ENCODE measurements at places on chromosomes 3 and 15. TPM values are rescaled to one million over a fixed set of nuclear protein-coding genes. Genes with fewer than 3 reads are reported as not detected.

- H3K4me1 ChIP-seq, result no peaks in the 10 kb centered on the region
- no peaks in the 10 kb centered on the region for H3K36me3 ChIP-seq
- no peak overlapping the region for H3K4me3 ChIP-seq
- no peak for DNase-seq
- H3K27me3 ChIP-seq, result no peaks in the 10 kb centered on the region
- H3K27ac ChIP-seq, result no peak overlapping the region
Measured at GRCh38 chr3:182500289-182500688, 293.0 kb upstream of the ATP11B start.

Gene SEMA3F
- 65.6 TPM for total RNA-seq

Gene BCHE
- total RNA-seq, result 6.8 TPM

- H3K4me3 ChIP-seq, result no peak overlapping the region
- H3K27ac ChIP-seq, result no peak overlapping the region
- H3K36me3 ChIP-seq, result peaks cover 11% of the 10 kb centered on the region
- no peaks in the 10 kb centered on the region for H3K4me1 ChIP-seq
- no peaks in the 10 kb centered on the region for H3K27me3 ChIP-seq
- no peak for DNase-seq
Measured at GRCh38 chr3:128266453-128266852, 113.2 kb downstream of the EEFSEC start.

Gene INTS14
- total RNA-seq, result 32.0 TPM

Gene MORC1
- not detected for total RNA-seq

- peaks cover 38% of the 10 kb centered on the region for H3K4me1 ChIP-seq
- H3K27ac ChIP-seq, result peak overlapping the region; percentile 31
- peaks cover 41% of the 10 kb centered on the region for H3K36me3 ChIP-seq
- H3K27me3 ChIP-seq, result no peaks in the 10 kb centered on the region
Measured at GRCh38 chr15:52657338-52657737, 21.9 kb downstream of the ATOSA start.

Gene CACNA2D2
- total RNA-seq, result 119 TPM

Gene WDR82
- 61.9 TPM for total RNA-seq

- DNase-seq, result no peak
- H3K27ac ChIP-seq, result no peak overlapping the region
- no peak overlapping the region for H3K4me3 ChIP-seq
- H3K27me3 ChIP-seq, result no peaks in the 10 kb centered on the region
- H3K36me3 ChIP-seq, result peaks cover 16% of the 10 kb centered on the region
Measured at GRCh38 chr3:179196098-179196497, 47.9 kb downstream of the PIK3CA start.

DNA sequence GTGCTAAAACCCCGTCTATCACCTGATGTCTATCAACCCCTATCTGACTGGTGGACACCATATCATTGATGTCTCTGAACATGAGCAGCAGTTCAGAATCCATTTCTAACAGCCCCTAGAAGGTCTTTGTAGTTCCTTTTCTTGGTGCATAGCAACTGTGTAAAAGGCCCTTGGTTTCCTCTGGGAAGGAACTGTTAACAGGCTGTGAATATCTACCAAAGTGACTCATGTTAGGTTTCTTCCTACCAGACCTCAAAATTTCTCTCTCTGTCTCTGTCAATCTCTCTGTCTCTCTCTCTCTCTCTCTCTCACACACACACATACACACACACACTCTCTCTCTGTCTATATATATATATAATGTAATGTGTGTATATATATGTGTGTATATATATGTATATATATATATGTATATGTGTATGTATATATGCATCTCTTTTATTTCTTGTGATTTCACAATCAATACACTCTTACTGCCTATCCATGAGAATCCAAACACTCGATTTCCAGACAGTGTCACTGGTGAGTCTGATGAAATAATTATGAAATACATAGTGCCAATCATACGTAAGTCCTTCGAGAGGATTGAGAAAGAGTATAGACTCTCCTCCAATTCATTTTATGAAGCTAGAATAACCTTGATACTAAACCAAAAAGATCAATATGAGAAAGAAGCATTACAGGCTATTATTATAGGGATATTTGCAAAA, 335.9 kb upstream of the SLCO3A1 start:
- no peaks in the 10 kb centered on the region for H3K4me1 ChIP-seq
- H3K27ac ChIP-seq, result no peak overlapping the region
- H3K36me3 ChIP-seq, result no peaks in the 10 kb centered on the region
- no peak for DNase-seq
- no peak overlapping the region for H3K4me3 ChIP-seq

Gene CCDC54
- not detected for total RNA-seq

Gene STIMATE
- total RNA-seq, result 34.7 TPM

DNA sequence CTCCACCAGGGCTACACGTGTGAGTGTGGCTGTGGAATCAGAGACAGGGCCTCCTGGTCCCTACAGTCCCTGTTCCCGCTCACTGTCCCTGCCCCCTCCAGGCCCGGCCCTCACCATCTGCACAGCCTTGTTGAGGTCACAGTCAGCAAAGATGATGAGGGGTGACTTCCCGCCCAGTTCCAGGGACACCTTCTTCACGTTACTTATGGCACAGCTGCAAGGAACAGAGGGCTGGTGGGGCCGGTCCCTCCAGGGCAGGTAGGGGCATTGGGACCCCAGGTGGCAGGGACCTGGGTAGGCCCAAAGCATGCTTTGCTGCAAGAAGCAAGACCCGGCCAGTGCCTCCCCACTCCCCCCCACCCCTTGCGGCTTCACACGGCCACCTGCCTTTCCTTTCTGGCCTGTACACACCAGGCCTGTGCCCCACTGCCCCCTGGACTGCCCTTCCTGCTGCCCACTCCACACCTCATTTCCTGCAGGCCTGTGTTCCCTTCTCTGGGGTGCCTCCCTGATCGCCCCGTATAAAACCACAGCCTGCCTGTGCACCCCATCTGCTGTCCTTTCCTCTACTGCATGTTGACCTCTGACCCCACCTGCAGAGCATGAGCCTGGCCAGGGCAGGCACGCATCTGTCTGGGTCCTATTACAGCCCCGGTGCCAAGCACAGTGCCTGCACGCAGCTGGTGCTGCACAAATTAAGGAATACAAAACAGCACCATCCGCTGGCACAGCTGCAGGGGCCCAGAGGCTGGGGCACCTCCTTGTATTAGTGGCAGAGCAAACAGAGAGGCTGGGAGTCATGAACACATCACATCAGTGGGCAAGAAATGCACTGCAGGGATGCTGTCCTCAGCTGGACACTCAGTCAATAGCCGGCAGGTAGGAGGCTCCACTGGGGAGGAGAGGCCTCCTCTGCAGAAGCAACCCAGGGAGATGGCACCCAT, 30.8 kb upstream of the SLC41A3 start:
- no peaks in the 10 kb centered on the region for H3K4me1 ChIP-seq
- no peak for DNase-seq
- no peak overlapping the region for H3K27ac ChIP-seq
- no peaks in the 10 kb centered on the region for H3K36me3 ChIP-seq
- no peaks in the 10 kb centered on the region for H3K27me3 ChIP-seq
- no peak overlapping the region for H3K4me3 ChIP-seq

GRCh38 chr15:88166082-88166993, 90.2 kb downstream of the NTRK3 start:
- DNase-seq, result no peak
- H3K27me3 ChIP-seq, result no peaks in the 10 kb centered on the region
- no peak overlapping the region for H3K4me3 ChIP-seq

DNA sequence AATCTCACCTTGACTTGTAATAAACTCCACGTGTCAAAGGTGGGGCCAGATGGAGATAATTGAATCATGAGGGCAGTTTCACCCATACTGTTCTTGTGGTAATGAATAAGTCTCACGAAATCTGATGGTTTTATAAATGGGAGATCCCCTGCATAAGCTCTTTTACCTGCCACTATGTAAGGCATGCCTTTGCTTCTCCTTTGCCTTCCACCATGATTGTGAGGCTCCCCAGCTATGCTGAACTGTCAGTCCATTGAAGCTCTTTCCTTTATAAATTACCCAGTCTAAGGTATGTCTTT, 45.5 kb downstream of the SUCNR1 start:
- no peak overlapping the region for H3K4me3 ChIP-seq
- H3K27me3 ChIP-seq, result no peaks in the 10 kb centered on the region
- no peaks in the 10 kb centered on the region for H3K4me1 ChIP-seq
- H3K27ac ChIP-seq, result no peak overlapping the region
- no peaks in the 10 kb centered on the region for H3K36me3 ChIP-seq

Gene GLDN
- 21.8 TPM for total RNA-seq

DNA sequence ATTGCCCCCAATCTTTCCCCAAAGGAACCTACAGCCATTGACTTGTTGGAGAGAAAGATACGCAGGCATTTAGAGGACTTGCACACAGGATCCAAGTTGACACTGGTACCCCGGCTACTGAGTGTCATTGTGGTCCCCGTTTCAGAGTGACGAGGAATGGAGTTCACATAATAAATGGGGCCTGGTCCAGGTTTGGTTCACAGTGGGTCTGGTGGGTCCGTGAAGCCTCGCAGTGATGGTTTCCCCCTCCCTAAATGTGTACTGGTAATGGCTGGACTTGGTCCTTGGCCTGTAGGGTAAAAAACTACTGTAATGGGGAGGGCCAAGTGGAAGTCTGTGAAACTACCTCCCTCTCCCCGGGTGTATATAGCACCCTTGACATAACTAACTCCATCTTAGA, 232.1 kb upstream of the LYSMD4 start:
- no peak overlapping the region for H3K27ac ChIP-seq
- no peak overlapping the region for H3K4me3 ChIP-seq
- H3K27me3 ChIP-seq, result no peaks in the 10 kb centered on the region
- H3K4me1 ChIP-seq, result no peaks in the 10 kb centered on the region
- no peaks in the 10 kb centered on the region for H3K36me3 ChIP-seq

DNA sequence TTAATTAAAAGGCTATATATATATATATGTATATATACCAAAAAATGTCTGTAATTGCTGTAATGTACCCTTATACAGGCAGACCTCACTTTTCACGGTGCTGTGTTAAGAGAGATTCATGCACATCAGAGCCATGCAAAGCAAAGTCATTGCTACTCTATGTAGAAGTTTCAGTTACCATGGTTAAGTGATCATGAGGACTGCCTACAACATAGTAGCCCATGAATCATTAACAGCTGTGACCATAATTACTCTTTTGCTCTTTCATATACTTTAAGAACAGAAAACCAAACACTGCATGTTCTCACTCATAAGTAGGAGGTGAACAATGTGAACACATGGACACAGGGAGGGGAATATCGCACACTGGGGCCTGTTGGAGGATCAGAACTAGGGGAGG, 225.3 kb upstream of the EPHA3 start:
- no peaks in the 10 kb centered on the region for H3K36me3 ChIP-seq
- H3K4me1 ChIP-seq, result no peaks in the 10 kb centered on the region
- no peak overlapping the region for H3K4me3 ChIP-seq

Gene GOLGA8Q
- total RNA-seq, result 2.3 TPM

Gene PROK2
- 4.1 TPM for total RNA-seq

DNA sequence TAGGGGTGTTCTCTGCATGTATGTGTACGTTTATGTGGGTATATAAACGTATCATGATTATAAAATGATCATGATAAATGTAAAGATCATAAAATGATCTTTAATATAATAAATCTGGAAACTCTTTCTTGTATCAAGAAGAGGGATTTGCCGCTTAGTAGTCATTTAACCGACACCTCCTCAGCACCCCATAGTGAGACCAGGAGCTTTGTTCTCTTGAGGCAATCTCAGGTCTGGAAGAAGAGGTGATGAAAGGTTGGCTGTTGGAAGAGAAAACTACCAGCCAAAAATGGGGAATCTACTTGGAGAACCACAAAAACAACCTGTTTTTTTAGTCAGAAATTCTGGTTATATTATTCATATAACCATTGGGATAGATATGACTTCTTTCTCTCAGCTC, 38.7 kb downstream of the TGFBR2 start:
- H3K4me1 ChIP-seq, result peaks cover 97% of the 10 kb centered on the region
- H3K27me3 ChIP-seq, result no peaks in the 10 kb centered on the region
- H3K36me3 ChIP-seq, result peaks cover 55% of the 10 kb centered on the region
- no peak overlapping the region for H3K27ac ChIP-seq
- no peak for DNase-seq

DNA sequence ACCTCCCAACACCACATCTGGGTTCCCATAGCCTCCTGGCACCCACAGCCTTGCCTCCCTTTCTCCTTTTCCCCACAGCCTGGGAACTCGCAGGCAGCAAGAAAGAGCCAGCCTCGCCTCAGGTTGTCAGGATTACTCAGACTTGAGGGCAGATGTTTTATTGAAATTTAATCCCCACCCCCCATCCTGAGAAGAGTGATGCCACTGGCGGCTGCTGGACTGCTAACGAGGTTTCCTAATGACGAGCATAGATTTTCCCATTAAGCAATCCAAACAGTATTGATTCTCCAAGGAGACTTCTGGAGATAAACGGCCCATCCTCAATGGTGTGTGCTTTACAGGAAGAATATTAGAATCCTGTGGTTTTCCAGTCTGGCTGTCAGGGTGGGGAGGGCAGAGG, 13.7 kb downstream of the SHF start:
- no peak overlapping the region for H3K4me3 ChIP-seq
- no peaks in the 10 kb centered on the region for H3K36me3 ChIP-seq
- no peaks in the 10 kb centered on the region for H3K4me1 ChIP-seq
- DNase-seq, result no peak
- no peaks in the 10 kb centered on the region for H3K27me3 ChIP-seq

DNA sequence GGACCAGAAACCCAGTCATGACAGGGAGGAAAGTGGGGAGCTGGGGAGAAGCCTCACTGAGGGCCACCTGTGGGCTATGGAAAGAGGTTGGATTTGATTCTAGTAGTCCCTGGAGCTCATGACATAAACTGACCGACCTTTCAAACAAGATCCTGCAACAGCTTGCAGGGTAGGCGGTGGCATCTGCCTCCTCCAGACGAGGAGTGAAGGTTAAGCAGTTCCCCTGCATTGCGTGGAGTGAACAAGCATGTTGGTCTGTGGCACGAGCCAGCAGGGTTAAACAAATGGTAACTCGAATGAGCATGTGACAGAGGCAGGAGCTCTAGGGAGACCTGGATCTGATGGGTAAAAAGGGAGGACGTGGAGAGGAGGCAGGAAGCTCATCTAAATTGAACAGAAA, 12.7 kb downstream of the TGM4 start:
- H3K27ac ChIP-seq, result no peak overlapping the region
- H3K4me3 ChIP-seq, result no peak overlapping the region
- H3K4me1 ChIP-seq, result no peaks in the 10 kb centered on the region
- H3K36me3 ChIP-seq, result no peaks in the 10 kb centered on the region

DNA sequence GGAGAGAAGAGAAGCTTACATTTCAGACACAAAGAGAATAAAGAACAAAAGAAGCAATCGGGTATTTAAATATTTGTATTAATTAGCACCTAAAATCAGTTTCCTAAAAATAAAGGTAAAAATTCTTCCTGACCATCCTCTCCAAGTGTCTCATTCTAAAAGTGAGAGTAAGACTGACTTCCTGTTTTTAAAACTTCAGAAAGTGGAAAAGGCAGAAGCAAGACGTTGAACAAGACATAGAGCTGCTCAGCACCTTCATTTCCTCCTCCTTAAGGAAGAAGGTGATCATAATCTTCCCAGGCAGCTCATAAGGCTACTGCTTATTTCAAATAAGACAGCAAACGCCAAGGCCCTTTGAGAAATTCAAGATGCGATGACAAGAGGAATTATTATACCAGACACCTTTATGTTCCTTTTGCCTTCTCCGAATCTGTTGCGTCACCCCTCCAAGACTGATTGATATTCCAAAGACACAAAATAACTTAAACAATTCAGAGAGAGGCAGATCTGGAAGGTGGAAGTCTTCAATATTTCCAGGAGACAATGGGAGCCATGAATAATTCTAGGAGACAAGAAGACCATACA, 238.8 kb upstream of the TLE3 start:
- no peak for DNase-seq
- no peaks in the 10 kb centered on the region for H3K27me3 ChIP-seq
- no peak overlapping the region for H3K4me3 ChIP-seq
- H3K27ac ChIP-seq, result no peak overlapping the region
- peaks cover 14% of the 10 kb centered on the region for H3K4me1 ChIP-seq

GRCh38 chr3:120462409-120462959, 11.7 kb upstream of the FSTL1 start:
- H3K4me3 ChIP-seq, result no peak overlapping the region
- DNase-seq, result no peak
- peaks cover 3% of the 10 kb centered on the region for H3K4me1 ChIP-seq
- no peaks in the 10 kb centered on the region for H3K36me3 ChIP-seq
- H3K27ac ChIP-seq, result no peak overlapping the region

Measured in upper lobe of right lung (tissue), 1 donor.